WTC11 (cell line): ENCODE measurements at places on chromosomes 5 and 9. TPM values are rescaled to one million over a fixed set of nuclear protein-coding genes. Genes with fewer than 3 reads are reported as not detected.
A peak's percentile ranks its signal among the peaks of the same experiment; 100 is the strongest.

DNA sequence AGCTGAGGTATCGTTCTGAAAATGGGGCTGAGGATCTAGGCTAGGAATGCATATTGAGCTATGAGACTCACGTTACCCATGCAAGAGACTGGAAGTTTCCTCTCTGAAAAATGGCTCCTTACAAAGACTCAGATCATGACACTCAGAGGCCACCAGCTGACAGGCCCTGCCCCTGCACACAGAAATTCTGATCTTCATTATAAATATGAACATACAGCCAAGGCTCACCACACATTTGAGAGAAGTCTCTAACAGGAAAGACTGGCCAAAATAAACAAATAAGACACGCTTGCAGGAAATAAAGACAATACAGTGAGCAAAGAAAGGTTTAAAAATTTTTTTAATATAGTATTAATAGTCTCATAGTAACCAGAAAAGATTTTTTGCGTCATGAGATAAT is 365.9 kb downstream of the NFIB start:
- peaks cover 7% of the 10 kb centered on the region for H3K4me1 ChIP-seq
- H3K27me3 ChIP-seq, result no peaks in the 10 kb centered on the region
- no peak for DNase-seq
- H3K27ac ChIP-seq, result no peak overlapping the region

DNA sequence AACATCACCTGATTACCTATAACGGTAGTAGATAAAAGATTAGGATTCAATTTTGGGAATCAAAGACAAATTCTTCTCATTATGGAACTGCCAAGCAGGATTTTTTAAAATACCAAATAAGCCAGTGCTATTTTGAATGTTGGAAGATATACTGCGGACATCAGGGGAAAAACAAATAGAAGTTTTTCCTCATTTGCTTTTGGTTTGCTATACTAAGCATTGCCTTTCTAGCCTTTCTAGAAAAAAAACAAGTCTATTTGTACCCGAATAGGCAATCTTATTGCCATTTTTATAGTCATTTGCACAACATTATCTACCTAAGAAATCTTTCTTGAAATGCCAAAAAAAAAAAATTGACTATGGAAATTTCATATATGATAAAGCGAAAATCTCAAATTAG is 379.5 kb downstream of the CDH10 start:
- no peaks in the 10 kb centered on the region for H3K27me3 ChIP-seq
- no peaks in the 10 kb centered on the region for H3K4me1 ChIP-seq
- H3K27ac ChIP-seq, result no peak overlapping the region
- no peaks in the 10 kb centered on the region for H3K36me3 ChIP-seq

DNA sequence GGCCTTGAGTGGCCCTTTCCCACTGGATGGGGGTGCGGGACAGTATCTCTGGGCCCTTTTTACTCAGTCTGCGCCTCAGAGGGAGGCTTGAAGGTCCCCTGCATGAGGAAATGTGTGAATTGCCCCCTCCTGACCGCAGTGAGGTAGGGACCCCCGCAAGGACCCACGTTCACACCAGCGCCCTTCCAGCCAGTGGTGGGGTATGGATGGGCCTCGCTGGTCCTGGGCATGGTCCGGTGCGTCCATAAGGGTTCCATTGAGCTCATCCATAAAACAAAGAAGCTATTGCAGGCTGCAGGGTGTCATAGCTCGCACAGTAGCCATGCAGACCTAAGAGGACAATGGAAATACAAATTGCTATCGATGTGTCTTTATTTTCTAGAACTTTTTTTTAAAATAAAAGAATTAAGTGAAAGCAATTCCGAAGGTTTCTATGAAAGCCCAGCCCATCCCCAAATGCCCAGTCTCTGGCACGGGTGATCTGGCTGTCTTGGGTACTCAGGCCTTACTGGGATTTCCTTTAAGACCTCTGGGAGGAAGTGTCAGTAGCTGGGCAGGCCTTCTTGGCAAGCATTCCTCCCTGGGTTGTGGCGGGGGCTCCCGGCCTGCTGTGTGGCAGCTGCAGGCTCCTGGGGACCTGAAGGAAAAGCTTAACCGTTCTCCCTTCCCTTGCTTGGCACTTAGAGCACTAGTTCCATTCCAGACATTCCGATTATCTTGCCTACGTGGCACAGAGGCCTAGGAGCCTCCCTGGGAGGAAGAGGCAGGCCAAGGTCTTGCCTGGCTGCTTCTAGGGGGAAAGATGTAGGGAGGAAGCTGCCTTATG is 1.5 kb upstream of the SEMA5A start:
- H3K4me3 ChIP-seq, result peak overlapping the region; percentile 90
- peak overlapping the region; percentile 62 for H3K27ac ChIP-seq
- H3K27me3 ChIP-seq, result no peaks in the 10 kb centered on the region
- H3K4me1 ChIP-seq, result peaks cover 23% of the 10 kb centered on the region
- H3K36me3 ChIP-seq, result peaks cover 21% of the 10 kb centered on the region

GRCh38 chr9:137126786-137127185 is 12.2 kb upstream of the GRIN1 start:
- peak overlapping the region; percentile 71; the same call in 1 of the 2 replicates for H3K27ac ChIP-seq
- peaks cover 14% of the 10 kb centered on the region for H3K27me3 ChIP-seq
- no peak overlapping the region for H3K4me3 ChIP-seq
- no peak for DNase-seq

- H3K4me3 ChIP-seq, result no peak overlapping the region
- H3K27me3 ChIP-seq, result no peaks in the 10 kb centered on the region
- H3K36me3 ChIP-seq, result no peaks in the 10 kb centered on the region
- no peak overlapping the region for H3K27ac ChIP-seq
- peaks cover 3% of the 10 kb centered on the region; the same call in 1 of the 2 replicates for H3K4me1 ChIP-seq
Observed at GRCh38 chr5:15786884-15787283, 286.9 kb downstream of the FBXL7 start.

GRCh38 chr9:3807601-3808000 is 281.8 kb upstream of the RFX3 start:
- H3K4me3 ChIP-seq, result no peak overlapping the region
- H3K27ac ChIP-seq, result no peak overlapping the region
- H3K4me1 ChIP-seq, result peaks cover 8% of the 10 kb centered on the region; the same call in 1 of the 2 replicates
- no peak for DNase-seq
- H3K36me3 ChIP-seq, result no peaks in the 10 kb centered on the region
- H3K27me3 ChIP-seq, result no peaks in the 10 kb centered on the region

DNA sequence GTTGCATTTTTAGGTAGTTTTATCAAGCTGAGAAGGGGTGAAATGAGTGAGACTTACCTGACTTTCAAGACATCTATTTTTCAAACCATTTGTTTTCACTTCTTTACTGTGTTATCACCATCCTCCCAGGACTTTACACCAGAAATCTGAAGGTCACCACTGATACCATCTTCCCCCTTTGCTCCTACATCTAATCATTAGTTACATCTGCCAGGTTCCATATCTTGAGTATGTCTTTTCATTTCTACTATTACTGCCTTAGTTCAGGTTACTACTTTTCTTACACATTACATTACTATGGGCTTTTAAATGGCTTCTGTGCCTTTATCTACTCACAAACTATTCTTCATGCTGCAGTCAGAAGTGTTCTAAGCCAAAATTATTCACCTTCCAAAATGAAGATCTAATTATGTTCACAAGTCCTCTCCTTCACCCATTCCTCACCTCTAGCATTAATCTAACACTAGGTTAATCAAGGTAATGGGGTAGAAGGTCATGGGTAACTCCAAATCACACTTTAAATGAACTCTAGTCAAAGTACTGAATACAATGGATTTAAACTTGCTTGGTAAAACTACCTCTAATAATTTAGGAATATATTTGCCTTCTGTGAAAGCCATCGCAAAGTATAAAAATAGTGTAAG is 2.1 kb upstream of the HSDL2 start:
- DNase-seq, result no peak
- no peaks in the 10 kb centered on the region for H3K27me3 ChIP-seq
- H3K36me3 ChIP-seq, result peaks cover 6% of the 10 kb centered on the region
- H3K27ac ChIP-seq, result no peak overlapping the region
- peak overlapping the region; percentile 90 for H3K4me3 ChIP-seq

GRCh38 chr9:107481035-107481434 is 8.5 kb downstream of the KLF4 start:
- peaks cover 8% of the 10 kb centered on the region for H3K4me1 ChIP-seq
- H3K27me3 ChIP-seq, result peaks cover 5% of the 10 kb centered on the region; the same call in 1 of the 2 replicates
- DNase-seq, result no peak
- no peak overlapping the region for H3K27ac ChIP-seq
- peaks cover 2% of the 10 kb centered on the region; the same call in 1 of the 2 replicates for H3K36me3 ChIP-seq

- no peaks in the 10 kb centered on the region for H3K27me3 ChIP-seq
- no peak for DNase-seq
- H3K36me3 ChIP-seq, result peaks cover 4% of the 10 kb centered on the region; the same call in 1 of the 2 replicates
- peak overlapping the region; percentile 64; the same call in 1 of the 2 replicates for H3K4me3 ChIP-seq
Observed at GRCh38 chr5:177474846-177475562, 1.6 kb upstream of the DBN1 start.

DNA sequence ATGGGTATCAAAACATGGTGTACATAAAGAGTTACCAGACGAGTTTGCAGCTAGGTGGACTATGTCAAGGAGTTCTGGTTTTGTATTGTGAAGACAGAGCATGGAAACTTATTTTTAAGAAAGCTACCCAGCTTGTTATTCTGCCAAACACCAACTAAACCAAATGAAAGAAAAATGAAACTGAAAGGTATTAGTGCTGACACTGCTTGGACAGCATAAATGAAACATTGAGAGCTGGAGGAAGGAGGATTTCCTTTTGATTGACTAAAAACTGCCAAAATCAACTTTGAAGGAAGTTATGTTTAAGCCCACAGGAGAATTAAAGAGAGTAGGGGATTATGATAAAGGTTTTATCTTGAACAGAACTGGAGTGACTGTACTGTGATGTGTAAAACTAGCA is 766.2 kb downstream of the PTPRD start:
- H3K4me3 ChIP-seq, result no peak overlapping the region
- no peaks in the 10 kb centered on the region for H3K36me3 ChIP-seq
- peaks cover 4% of the 10 kb centered on the region; the same call in 1 of the 2 replicates for H3K4me1 ChIP-seq
- no peak overlapping the region for H3K27ac ChIP-seq
- H3K27me3 ChIP-seq, result no peaks in the 10 kb centered on the region

DNA sequence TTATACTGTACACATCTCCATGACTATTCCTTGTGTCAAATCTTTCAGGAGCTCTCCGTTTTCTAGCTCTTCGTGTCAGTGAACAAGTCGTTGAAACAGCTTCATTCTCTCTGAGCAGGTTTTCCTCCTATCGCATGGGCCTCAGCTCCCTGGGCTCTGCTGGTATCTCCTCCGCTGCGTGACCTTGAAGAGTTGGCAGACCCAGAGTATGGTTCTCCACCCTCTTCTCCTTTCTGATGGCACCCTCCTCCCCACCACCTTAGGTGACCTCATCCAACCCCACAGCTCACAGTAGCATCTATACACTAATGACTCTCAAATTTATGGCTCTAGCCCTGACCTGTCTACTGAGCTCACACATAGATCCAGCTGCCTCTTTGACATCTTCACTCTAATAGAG is 36.0 kb upstream of the PDE8B start:
- no peak overlapping the region for H3K4me3 ChIP-seq
- no peaks in the 10 kb centered on the region for H3K4me1 ChIP-seq
- DNase-seq, result no peak

- no peak overlapping the region for H3K27ac ChIP-seq
- H3K36me3 ChIP-seq, result no peaks in the 10 kb centered on the region
- no peak for DNase-seq
- peaks cover 5% of the 10 kb centered on the region for H3K4me1 ChIP-seq
- peaks cover 7% of the 10 kb centered on the region for H3K27me3 ChIP-seq
Observed at GRCh38 chr5:116360008-116360853, 214.4 kb downstream of the SEMA6A start.

DNA sequence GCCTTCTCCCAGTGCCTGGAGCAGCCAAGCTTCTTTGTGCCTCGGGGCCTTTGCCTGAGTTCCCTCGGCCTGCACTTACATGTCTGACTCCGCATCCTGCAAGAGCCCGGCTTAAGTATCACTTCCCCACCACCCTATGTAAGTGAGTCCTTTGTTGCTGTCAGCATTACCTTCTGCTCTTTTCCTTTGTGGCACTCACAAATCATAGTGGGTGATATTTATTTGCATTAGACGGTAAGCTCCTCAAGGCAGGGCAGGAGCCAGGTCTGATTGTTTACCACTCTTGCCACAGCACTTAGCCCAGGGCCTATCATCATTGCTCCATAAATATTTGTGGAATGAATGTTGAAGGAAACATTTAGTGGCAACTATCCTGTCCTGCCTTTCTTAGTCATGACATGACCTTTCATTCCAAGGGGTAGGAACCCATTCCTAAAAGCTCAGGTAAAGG is 4.8 kb downstream of the GM2A start:
- no peaks in the 10 kb centered on the region for H3K27me3 ChIP-seq
- no peak for DNase-seq
- H3K27ac ChIP-seq, result peak overlapping the region; percentile 67; the same call in 1 of the 2 replicates
- H3K4me3 ChIP-seq, result no peak overlapping the region

DNA sequence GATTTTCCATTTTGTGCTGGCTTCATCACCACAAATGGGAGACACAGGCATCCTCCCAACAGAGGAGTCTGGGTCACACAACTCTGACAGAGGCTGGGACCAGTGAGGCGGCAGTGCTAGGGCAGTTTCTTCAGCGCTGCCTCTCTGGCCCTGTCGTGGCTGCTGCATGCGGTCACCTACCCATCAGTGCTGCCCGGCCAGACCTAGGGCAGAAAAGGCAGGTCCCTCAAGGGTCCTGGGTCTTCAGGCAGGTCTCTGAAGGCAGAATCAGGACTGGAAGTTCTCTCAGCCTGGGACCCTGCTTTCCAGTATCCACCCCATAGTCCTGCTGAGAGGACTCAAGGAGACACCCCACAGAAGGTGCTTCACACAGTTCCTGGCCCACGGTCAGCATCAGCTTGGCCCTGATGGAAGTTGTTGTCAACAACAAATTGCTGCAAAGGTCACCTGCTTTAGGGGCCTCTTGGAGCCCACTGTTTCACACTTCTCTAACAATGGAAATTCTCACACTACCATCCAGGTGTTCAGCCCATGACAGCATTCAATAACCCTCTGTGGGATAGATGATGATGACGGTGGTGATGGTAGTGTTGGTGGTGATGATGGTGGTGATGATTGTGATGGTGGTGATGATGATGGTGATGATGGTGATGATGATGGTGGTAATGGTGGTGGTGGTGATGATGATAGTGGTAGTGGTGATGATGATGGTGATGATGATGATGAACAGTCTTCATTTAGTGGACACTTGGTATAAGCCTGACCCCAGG is 146.4 kb upstream of the PPP1R26 start:
- no peaks in the 10 kb centered on the region for H3K27me3 ChIP-seq
- H3K4me3 ChIP-seq, result no peak overlapping the region
- H3K36me3 ChIP-seq, result 0 out of 2 replicates have a peak, but pooled peaks cover under 1% of the 10 kb centered on the region

- H3K36me3 ChIP-seq, result no peaks in the 10 kb centered on the region
- peaks cover 9% of the 10 kb centered on the region for H3K27me3 ChIP-seq
- no peak overlapping the region for H3K4me3 ChIP-seq
Observed at GRCh38 chr5:150213530-150213929, 23.7 kb downstream of the SLC6A7 start.

- H3K27ac ChIP-seq, result no peak overlapping the region
- H3K27me3 ChIP-seq, result peaks cover 9% of the 10 kb centered on the region
- no peak overlapping the region for H3K4me3 ChIP-seq
- H3K4me1 ChIP-seq, result peaks cover 35% of the 10 kb centered on the region
Observed at GRCh38 chr5:33479311-33479710, 38.5 kb downstream of the TARS1 start.

Gene C5orf52
- not detected in 3 replicates for total RNA-seq

Gene PCDHA12
- total RNA-seq, result 9.6 to 10.7 TPM (median 10.1 TPM) in 3 replicates

Gene SLC4A9
- 0.37 to 0.76 TPM (median 0.50 TPM) in 3 replicates for total RNA-seq

Gene SPATA6L
- total RNA-seq, result 1.7 to 2.5 TPM (median 1.8 TPM) in 3 replicates

Gene IL11RA
- total RNA-seq, result 7.2 to 8.6 TPM (median 7.6 TPM) in 3 replicates

Gene CMBL
- 26.7 to 34.0 TPM (median 27.7 TPM) in 3 replicates for total RNA-seq

Gene ENTPD2
- total RNA-seq, result 8.3 to 9.6 TPM (median 9.2 TPM) in 3 replicates

Gene PCDHB11
- total RNA-seq, result 0.61 to 1.2 TPM (median 0.92 TPM) in 3 replicates

Gene DMGDH
- 0.21 to 0.37 TPM (median 0.35 TPM) in 3 replicates for total RNA-seq

Gene ADAMTS13
- 12.0 to 16.4 TPM (median 15.9 TPM) in 3 replicates for total RNA-seq

Gene GKAP1
- 6.1 to 8.0 TPM (median 7.8 TPM) in 3 replicates for total RNA-seq

Gene ADAMTSL1
- 0.94 to 1.3 TPM (median 1.2 TPM) in 3 replicates for total RNA-seq

Gene C9orf152
- total RNA-seq, result 0.11 TPM in 1 of 3 replicates, not detected in the others

Gene ASPN
- total RNA-seq, result not detected in 3 replicates
